ENCODE measurements at places on chromosomes 6 and 20. TPM values are rescaled to one million over a fixed set of nuclear protein-coding genes. Genes with fewer than 3 reads are reported as not detected.

TBC1D22B gene
- total RNA-seq, result 8.2 TPM

SPDEF gene
- 0.48 TPM for total RNA-seq

SLC35F1 gene
- total RNA-seq, result 0.24 TPM

DNA sequence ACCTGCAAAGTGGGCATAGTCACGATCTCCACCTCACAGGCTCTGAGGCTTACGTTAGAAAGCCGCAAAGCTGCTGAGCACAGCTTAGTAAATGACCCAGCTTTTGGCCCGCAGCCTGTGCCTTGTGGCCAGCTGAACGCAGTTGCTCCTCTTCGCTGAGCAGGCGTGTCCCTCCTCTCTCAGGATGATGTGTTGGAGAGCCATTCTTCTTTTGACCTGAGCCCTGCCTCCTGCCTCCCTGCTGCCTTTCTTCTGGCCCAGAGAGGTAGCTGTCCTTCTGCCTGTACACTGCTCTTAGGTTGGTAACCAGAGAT is 47.6 kb upstream of the MYL9 start:
- no peak for DNase-seq
- H3K27me3 ChIP-seq, result no peaks in the 10 kb centered on the region
- no peaks in the 10 kb centered on the region for H3K4me1 ChIP-seq
- no peaks in the 10 kb centered on the region for H3K36me3 ChIP-seq
- no peak overlapping the region for H3K4me3 ChIP-seq
- H3K27ac ChIP-seq, result no peak overlapping the region

GRCh38 chr6:29992807-29993206 is 50.5 kb downstream of the HLA-A start:
- H3K27me3 ChIP-seq, result peaks cover 6% of the 10 kb centered on the region
- no peak overlapping the region for H3K4me3 ChIP-seq
- no peak overlapping the region for H3K27ac ChIP-seq
- no peak for DNase-seq
- H3K4me1 ChIP-seq, result no peaks in the 10 kb centered on the region

Data from hepatocyte (in vitro differentiated cells).